T follicular helper cell (primary cell): ENCODE measurements at places on chromosomes 7 and 10.

DNA sequence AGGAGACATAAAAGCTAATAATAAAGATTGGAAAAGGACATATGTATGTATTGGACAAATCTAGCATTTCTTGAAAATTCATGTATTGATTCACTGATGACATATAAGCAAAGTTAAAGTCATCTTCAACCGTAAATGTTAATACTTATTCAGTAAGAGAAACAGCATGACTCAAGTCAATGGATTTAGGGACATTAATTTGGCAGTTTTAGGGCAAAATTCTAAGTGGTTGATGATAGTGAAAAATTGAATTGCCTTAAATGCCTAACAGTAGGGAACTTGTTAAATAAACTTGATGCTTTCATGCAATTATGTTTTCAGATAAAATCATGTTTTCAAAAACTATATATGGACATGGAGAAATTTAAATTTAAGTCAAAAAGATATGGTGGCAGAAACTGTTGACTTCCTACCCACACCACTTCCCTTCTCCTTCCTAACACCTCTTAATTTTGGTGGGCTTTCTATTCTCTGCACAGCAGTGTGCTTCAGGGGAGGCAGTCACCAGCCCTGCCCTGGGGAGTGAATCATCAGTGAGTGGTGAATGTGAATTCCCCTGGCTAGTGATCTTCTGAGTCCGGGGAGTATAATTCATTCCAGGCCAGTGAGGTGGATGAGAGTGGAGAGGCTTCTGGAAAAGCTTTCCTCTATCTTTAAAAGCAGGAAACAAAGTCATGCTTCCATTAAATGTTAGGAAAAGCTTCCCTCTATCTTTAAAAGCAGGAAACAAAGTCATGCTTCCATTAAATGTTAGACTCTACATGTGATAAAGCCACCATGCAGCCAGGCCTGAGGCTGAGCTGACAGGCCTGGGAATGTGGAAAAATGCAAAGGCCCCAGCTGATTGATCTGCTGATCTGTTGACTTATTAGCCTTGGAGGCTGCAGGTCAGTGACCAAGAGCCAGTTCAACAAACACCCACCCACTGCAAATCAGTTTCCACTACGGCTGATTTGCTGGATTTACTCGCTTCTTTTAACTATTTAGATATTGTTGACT lies 25.2 kb upstream of the ITGB1 start:
- no peak for DNase-seq

DNA sequence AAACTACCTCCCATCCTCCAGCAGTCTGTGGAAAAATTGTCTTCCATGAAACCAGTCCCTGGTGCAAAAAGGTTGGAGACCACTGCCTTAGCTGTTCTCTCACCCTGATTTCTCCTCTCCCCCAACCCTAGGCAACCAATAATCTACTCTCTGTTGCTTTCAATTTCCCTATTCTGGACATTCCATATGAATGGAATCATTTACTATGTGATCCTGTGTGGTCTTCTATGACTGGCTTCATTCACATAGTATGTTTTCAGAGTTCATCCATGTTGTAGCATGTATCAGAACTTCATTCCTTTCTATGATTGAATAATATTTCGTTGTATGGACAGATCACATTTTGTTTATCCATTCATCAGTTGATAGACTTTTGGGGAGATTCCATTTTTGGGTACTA lies 38.3 kb upstream of the DLG5 start:
- no peak for DNase-seq

DNA sequence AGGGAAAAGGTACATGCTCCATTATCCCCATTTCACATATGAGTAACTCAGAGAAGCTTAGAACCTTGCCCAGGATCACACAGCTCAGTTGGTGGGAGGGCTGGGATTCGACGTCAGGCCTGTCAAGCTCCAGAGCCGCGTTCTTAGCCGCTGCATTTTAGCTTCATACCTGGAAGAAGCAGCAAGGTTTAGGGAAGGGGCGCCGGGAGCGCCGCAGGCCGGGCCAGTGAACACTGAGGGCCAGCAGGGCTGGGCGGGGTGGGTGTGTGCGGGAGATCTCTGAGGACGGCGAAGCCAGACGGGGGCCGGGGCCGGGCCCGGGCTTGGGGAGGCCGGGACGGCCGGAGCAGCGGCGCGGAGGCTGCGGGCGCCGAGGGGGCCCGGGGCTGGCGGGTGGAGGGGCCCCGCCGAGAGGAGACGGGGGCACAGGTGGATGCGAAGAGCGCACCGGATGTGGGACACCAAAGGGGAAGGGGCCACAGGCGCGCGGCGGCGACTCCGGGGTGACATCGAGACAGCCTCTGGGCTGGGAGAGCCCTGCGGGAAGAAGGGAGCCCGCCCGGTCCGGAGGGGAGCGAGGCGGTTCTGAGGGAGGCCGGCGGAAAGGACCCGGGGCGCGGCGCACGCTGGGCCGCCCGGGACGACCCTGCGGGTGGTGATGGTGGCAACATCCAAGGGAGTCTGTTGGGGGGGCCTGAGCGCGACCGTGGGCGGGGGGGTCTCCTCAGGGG lies 498 bp downstream of the NDST2 start:
- peak; percentile 42 for DNase-seq

DNA sequence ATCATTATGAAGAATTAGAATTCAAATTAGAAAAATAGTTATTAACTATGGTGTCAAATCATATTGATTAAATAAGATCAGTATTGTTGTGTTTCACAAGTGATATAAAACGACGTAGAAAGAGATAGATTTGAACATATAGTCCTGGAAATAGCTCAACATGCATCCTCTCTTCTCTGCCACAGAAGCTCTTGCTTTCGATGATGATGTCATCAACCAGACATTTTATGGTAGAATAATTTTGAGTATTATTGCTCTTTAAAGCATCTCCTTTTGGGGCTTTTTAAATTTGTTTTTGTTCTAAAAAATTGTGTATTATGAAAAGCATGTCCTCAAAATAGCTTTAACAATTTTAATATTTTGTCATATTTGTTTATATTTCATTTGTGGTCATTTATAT lies 95.0 kb downstream of the DGKB start:
- no peak for DNase-seq
